ENCODE measurements at places on chromosomes 12 and 14. TPM values are rescaled to one million over a fixed set of nuclear protein-coding genes. Genes with fewer than 3 reads are reported as not detected.

DNA sequence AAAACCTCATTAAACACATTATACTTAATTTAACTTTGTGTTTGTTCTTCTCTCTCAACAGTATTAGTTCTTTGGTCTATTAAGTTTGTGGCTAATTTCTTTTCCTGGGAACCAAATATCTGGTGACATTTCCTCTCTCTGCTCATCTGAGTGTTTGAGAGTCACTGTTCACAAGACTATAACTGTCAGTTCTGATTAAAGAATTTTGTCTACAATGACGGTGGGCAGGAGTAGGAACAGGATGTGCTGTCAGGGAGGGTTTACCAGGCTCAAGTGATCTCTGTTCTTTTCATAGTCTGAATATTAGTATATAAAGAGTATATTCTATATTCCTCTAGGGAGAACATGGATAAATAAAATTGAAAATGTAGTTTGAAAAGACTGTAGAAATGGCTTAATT lies 92.9 kb downstream of the ALG10B start:
- H3K36me3 ChIP-seq: peaks cover 20% of the 10 kb centered on the region
- DNase-seq: no peak
- H3K27ac ChIP-seq: no peak overlapping the region
- H3K27me3 ChIP-seq: no peaks in the 10 kb centered on the region
- H3K4me3 ChIP-seq: no peak overlapping the region
- H3K4me1 ChIP-seq: peaks cover 32% of the 10 kb centered on the region

DNA sequence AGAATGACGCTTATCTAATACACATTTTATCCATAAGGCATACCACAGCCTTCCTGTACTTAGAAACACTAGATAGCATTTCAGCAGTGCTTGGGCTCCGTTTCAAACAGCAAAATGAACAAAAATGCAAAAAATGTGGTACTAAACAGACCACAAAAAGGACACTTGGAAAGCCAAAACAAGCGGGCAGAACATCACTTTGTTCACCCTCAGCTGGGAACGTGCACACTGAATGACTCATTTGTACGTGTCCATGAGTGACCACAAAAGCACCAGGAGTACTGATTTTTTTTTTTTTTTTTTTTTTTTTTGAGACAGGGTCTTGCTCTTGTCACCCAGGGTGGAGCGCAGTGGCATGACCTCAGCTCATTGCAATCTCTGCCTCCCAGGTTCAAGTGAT lies 8.9 kb upstream of the FOXN3 start:
- peak overlapping the region; percentile 70 for H3K27ac ChIP-seq
- H3K36me3 ChIP-seq: peaks cover 3% of the 10 kb centered on the region
- no peak for DNase-seq
- H3K27me3 ChIP-seq: no peaks in the 10 kb centered on the region
- H3K4me1 ChIP-seq: peaks cover 71% of the 10 kb centered on the region

DNA sequence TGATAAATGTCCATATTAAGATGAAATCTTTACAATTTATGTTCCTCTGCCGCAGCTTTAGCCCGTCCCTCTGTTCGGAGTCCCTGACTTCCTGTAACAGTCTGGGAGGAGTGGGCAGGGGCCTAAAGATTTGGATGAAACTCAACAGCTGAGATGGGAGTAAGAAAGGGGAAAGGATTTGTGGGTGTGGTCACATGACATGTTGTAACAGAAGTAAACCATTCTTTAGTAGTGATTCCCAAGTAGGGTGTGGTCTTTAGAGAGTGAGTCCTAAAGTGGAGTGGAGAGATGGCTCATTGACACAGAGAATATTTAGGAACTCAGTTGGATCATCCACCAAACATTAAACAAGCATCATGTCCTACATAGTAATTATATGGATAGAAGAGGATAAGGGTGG lies 12.9 kb downstream of the TMEM117 start:
- H3K4me1 ChIP-seq: no peaks in the 10 kb centered on the region
- no peak overlapping the region for H3K4me3 ChIP-seq
- H3K36me3 ChIP-seq: peaks cover 15% of the 10 kb centered on the region
- H3K27me3 ChIP-seq: no peaks in the 10 kb centered on the region

GRCh38 chr12:6294156-6295093 lies 16.1 kb upstream of the PLEKHG6 start:
- H3K4me3 ChIP-seq: no peak overlapping the region
- H3K27ac ChIP-seq: no peak overlapping the region
- peaks cover 4% of the 10 kb centered on the region for H3K27me3 ChIP-seq
- peaks cover 14% of the 10 kb centered on the region for H3K36me3 ChIP-seq
- no peak for DNase-seq

- DNase-seq: no peak
- H3K27me3 ChIP-seq: no peaks in the 10 kb centered on the region
- no peaks in the 10 kb centered on the region for H3K4me1 ChIP-seq
- H3K4me3 ChIP-seq: no peak overlapping the region
Observed at GRCh38 chr12:111586986-111587385, 12.1 kb downstream of the ATXN2 start.

GRCh38 chr12:15787778-15788177 lies 1.4 kb downstream of the EPS8 start:
- H3K27ac ChIP-seq: no peak overlapping the region
- peak overlapping the region; percentile 88 for H3K4me3 ChIP-seq
- DNase-seq: no peak
- H3K27me3 ChIP-seq: peaks cover 48% of the 10 kb centered on the region

Gene DTX1
- total RNA-seq: 6.2 TPM

Gene DTX3
- total RNA-seq: 52.4 TPM
